ENCODE measurements at places on chromosomes 7 and 10.

- DNase-seq, result no peak
These were observed 137.4 kb downstream of the LHPP start for GRCh38 chr10:124598773-124599587.

- DNase-seq, result no peak
These were observed 22.3 kb downstream of the DLG5 start for GRCh38 chr10:77904100-77904840.

- no peak for DNase-seq
These were observed 79.3 kb upstream of the MEOX2 start for GRCh38 chr7:15765753-15766152.

DNA sequence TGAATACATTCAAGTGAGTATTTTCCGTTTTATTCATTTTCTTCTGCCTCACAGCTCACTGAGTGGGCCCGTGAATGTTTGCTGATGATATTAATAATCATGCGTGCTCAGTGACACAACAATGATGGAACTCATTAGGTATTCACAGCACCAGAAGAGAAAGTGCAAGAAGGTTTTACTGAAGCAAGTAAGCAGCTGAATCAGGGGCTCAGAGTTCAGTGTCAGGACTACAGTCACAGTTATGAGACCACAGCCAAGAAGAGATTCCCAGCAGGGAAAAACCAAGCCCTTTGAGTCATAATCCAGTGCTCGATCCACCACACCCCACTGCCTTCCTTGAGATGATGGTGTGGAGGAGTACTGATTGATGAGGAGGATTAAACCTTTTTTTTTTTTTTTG is 247.4 kb downstream of the KIAA1217 start:
- DNase-seq, result no peak

DNA sequence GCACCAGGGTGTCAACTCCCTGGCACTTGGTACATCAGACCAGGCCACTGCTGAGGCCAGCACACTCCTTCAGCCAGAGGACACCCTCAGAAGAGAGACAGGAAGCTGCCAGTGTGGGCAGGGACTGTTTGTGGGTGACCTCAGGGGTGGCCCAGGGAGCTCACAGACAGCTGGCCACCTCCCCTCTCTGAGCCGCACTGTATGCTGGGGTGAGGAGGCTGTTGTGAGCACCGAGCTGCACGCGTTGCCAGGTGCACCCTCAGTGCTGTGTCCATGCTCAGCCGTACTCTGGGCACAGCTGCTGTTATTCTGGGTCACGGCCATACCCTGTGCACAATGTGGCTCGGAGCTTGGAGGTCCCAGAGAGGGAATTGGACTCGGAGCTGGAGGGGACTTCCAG is 61.5 kb upstream of the NANOS1 start:
- DNase-seq, result no peak

DNA sequence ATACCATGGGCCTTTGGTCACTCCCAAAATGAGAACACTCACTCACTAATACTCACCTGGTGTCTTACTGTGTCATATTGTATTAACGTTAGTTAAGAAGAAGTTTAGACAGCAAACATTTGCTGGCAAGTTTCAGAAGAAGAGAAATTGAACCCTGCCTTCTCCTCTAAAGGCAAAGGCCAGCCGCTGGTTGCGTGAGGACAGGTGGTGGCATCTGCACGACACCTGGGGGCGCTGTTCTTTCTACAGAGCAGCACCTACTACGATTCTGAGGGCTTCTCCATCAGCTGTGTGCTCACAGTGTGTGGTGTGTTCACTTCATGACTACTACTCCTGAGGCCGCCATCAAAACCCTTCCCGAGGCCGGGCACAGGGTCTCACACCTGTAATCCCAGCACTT is 17.9 kb upstream of the CLEC2L start:
- DNase-seq, result no peak
